ENCODE measurements at places on chromosomes 1 and 21. TPM values are rescaled to one million over a fixed set of nuclear protein-coding genes. Genes with fewer than 3 reads are reported as not detected.

Gene LRRC71
- polyA plus RNA-seq, result 0.45 TPM

GRCh38 chr1:192852001-192852947 is 43.4 kb downstream of the RGS2 start:
- no peak for DNase-seq

Gene DIRAS3
- polyA plus RNA-seq, result 4.0 TPM

Gene NTRK1
- 1.5 TPM for polyA plus RNA-seq

DNA sequence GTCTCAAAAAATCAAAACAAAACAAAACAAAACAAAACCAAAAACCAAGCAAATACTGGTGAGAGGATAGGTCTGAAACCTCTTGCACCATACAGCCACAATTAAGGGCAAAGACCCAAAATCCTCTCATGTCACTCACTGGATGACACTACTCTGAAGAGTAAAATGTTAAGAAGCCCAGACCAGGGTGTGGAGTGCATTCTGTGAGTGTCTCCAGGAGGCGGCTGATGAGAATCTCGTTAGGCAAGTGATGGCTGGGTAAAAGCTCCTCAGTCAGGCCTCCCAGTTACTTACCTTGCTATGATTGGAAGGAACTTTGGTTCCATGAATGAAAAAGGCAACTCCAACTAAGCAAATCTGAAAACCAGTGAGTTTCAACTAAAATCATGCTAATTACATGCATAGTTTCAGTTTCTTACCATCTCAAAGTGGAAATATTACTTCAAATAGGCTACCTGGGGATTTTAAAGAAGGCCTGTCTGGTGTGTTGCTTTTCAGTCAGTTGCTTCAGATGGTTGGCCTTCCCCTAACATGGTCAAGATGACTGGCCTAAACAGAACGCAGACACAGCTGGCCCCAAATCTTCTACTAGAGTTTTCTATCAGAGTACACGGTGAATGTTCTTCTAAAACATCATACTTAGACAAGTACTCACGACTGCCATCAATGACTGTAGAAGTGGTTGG is 95.1 kb downstream of the KIAA0319L start:
- DNase-seq, result no peak

GRCh38 chr1:173863224-173864161 is 4.3 kb downstream of the GAS5 start:
- DNase-seq, result no peak

DNA sequence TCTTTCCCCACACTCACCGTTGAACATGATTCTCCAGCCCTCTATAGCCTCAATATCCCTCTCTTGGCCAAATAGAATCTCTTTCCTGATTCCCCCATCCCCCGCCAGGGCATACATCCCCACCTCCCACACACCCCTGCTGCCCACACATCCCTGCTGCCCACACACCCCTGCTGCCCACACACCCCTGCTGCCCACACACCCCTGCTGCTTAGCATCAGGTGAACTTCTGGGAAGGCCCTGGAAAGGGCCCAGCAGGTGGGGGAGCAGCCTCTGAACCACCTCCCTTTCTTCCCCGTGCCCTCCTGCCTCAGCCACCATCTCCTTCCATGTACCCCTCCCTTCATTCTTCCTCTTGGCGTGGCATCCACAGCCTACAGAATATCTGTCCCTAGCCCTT is 15.9 kb upstream of the IFNLR1 start:
- DNase-seq, result no peak

- no peak for DNase-seq
Observed at GRCh38 chr1:44268054-44268453, 54.8 kb downstream of the DMAP1 start.

Gene FCRL2
- not detected for polyA plus RNA-seq

Gene SNRPE
- 315 TPM for polyA plus RNA-seq

GRCh38 chr1:69502991-69503390 is 64.7 kb upstream of the LRRC7 start:
- no peak for DNase-seq

Gene KRTAP10-3
- polyA plus RNA-seq, result not detected

DNA sequence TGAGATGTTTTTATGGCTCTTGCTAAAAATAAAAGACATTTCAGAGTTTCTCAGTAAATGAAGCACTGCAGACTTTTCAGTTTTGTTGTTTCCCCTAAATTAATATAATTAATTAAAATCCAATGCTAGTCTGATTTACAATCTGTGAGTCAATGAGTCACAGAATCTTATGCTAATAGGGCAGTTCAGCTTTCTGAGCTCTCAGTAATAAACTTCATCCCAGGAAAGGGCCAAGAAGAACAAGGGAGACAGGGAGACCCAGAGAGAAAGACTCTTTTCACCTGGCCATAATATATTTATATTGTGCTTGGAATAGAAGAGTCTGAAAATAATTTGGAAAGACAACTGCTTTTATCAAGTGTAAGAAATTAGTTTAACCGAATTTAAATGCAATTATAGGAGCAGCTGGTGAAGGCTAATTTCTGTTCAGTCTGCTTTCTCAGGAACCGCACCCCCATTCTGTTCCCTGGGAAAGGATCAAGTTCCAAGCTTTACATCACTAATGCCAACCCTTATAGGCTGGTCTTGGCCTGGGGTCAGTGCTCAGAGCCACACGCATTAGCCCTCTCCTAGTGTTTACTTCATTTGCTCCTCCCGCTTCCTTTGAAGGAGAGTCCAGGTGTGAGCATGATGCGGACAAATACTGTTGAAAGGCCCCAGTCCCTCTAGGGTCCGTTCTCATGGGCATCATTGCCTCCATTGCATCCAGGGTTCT is 145.6 kb downstream of the ZBTB18 start:
- DNase-seq, result no peak

- DNase-seq, result no peak
Observed at GRCh38 chr1:110786802-110787327, 86.1 kb upstream of the CD53 start.

DNA sequence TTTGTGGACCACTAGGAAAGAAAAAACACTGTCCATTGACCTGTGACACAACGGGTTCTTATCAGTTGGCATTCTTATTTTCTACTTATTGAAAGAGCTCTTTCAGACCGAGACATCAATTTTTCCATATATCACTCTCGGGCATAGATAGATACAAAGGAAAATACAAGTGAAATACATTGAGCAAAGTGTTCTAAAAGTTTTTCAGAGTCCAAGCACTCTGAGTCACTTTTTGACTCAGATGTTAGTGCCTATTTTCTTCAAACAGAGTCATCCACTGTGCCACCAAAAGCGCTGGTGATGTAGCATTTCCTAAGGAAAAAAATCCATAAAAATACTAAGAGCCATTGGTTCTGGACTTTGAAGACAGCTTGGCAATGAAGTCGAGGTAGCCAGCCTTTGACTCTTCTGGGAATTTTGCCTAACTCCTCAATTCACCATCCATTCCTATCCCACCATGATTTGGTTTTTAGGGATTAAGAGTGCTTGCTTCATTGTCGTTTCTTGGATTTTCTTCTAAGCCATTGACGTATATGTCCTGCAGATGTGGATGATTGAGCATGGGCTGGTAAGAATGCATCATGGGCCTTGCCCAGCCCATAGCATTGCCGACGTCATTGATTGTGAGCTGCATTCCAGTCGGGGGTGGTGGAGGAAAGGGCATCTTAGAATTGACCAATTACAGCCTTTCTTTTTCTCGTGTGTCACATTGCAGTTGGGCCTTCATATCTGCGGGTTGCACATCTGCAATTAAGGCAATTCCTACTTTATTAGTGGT is 10.6 kb downstream of the GALNT2 start:
- no peak for DNase-seq

Gene TMPRSS15
- polyA plus RNA-seq, result 0.23 TPM

Gene CPTP
- polyA plus RNA-seq, result 10.0 TPM

GRCh38 chr1:47763591-47764171 is 233.5 kb downstream of the TRABD2B start:
- no peak for DNase-seq

DNA sequence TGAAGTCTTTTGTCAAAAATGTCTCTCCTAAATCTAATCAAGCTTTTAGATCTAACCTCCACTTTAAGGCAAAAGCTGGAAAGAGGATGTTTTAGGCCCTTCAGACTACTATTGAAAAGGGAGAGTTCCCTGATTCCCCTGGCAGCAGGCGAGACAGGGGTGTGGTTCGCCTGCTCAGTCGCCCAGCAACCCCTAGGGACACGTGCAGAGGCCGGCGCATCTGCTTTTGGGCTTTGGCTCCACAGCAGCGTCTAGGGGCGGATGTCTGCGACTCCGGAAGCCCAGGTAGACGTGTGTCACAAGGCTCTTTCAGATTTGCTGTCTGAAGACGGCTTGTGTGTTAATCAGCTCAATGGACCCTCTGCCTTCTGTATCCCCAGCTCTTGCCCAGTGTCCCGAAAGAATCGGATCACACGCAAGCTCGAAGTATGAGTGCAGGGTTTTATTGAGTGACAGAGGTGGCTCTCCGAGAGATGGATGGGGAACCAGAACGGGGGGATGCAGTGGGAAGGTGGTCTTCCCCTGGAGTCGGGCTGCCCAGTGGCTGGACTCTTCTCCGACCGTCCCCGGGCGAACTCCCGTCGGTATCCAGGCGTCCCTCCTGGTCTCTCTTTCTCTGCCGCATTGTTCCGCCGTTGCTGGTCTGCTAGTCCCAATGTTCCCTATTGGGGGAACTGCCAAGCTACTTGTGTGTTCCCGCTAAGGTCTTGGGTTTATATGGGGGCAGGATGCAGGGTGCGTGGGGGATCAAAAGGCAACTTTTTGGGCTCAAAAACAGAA is 45.5 kb downstream of the OLFML2B start:
- DNase-seq, result no peak

DNA sequence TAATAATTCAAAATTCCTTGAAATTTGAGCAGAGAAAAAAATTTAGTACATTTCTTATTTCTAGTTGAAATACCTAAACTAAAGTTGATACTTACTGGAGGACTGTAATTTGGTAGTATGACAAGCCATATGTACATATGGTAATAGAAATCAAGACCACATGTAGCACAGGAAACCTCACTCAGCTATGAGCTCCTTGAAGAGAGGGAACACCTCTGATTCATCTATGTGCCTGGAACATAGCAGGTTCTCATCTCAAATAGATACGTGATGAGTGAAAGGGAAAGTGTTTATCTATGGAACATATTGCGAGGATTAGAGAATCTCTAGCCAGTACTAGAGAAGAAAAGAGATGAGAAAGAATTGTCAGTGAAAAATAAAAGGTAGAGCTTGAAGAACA is 47.9 kb upstream of the GNG4 start:
- DNase-seq, result no peak

- no peak for DNase-seq
Observed at GRCh38 chr1:216822480-216822879, 99.3 kb upstream of the ESRRG start.

DNA sequence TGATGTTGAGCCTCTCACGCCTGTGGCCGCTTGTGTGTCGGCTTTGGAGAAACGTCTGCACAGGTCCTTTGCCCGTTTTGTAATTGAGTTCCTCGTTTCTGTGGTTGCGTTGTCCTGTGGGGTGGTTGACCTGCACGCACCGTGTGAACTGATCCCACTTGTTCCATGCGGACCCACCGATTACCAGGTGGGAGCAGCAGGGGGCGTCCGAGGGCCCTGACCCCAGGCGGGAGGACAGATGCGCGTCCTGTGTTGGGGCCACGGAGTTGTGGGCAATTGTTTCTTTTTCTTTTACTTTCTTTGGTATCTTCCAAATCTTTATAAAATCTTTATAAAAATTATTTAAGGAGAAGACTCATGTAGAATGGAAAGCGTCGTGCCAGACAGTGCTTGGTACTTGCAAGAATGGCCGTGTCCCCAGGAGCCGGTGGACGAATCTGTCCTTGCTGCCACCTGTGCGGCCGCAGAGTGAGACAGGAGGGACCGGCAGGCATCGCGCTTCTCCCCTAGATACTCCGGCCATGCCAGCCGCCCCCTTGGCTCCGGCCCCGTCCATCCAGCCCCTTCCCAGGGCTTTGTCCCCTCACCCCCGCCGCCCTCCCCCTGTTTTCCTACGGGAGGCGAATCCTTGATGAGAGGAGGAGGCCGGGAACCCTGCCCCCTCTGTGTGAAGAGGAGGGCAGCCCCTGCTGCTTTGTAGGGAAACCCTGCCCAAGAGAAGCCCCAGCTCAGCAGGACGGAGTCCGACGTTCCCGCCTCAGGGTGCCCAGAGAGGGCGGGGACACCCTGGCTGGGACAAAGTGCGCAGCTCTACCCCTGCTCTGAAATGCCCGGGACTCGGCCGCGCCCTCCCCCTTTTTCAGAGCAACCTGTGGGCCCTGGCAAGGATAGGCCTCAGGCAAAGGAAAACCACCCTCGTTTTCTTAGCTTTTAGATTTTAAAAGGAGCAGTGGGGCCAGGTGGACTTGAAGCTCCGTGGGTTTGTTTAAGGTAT is 41.7 kb downstream of the PRKCZ start:
- no peak for DNase-seq

GRCh38 chr1:165367375-165367993 is 11.0 kb upstream of the LMX1A start:
- peak; percentile 64 for DNase-seq

- no peak for DNase-seq
Observed at GRCh38 chr1:14826172-14826636, 227.7 kb downstream of the KAZN start.

Gene APP
- 910 TPM for polyA plus RNA-seq

Gene FAM151A
- polyA plus RNA-seq, result 38.1 TPM

DNA sequence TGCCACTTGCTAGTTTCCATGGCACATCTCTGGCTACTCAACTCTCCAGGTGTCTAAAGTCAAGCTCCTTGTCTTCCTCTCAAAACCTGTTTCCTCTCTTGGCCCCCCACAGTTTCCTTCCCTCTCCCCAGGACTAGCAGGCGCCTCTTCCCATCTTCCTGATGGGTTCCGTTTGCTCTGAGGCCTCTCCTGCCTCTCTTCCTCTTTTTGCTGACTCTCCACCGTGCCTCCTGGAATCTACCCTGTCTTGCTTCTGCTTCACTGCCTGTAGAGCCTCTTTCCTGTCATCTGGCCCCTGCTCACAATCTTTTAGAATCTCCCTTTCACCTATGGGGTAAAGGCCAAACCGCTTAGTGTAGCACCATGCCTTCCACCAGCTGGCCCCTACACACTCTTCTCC is 21.8 kb upstream of the LHX4 start:
- DNase-seq, result no peak

DNA sequence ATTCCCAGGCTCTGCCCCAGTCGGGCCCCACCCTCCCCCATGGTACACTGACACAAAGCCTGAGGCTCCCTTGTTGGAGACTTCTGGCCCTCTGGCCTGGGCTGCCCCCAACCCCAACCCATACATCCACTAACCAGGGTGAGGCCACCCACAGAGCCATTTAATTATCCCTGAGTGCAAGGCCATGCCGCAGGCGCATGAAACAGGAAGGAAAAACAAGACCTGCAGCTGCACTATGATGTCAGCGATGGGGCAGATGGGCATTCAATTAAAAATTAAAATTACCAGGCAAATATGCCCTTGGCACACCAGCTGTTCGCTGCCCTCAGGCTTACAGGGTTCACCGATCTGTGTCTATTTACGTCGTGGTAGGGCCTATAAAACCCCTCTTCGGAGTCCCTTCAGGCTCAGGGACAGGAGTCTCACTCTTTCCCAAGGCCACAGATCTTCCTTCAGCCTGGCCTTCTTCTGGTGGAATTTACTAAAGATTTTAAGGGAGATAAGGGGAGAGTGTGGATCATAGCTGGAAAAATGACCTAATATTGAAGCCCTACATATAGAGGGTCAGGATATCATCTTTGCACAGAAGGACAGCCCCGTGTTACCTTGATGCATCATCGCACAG is 29.6 kb upstream of the RGS16 start:
- no peak for DNase-seq

Data from renal cortex interstitium (tissue), 15 donors.